Endothelial cell of umbilical vein (primary cell): ENCODE measurements at places on chromosomes 1 and 21. TPM values are rescaled to one million over a fixed set of nuclear protein-coding genes. Genes with fewer than 3 reads are reported as not detected.

Gene FAM167B
- total RNA-seq, result 2.0 and 5.6 TPM in 2 replicates

Gene NASP
- 149 and 157 TPM in 2 replicates for total RNA-seq

Gene NMNAT2
- total RNA-seq, result 0.16 and 0.38 TPM in 2 replicates

Gene MAP3K7CL
- total RNA-seq, result 8.1 and 10.9 TPM in 2 replicates

Gene BTBD8
- 1.5 and 1.7 TPM in 2 replicates for total RNA-seq

Gene MFAP2
- 37.9 and 43.0 TPM in 2 replicates for total RNA-seq

Gene OR14K1
- total RNA-seq, result not detected in 2 replicates

Gene DCDC2B
- not detected in 2 replicates for total RNA-seq

DNA sequence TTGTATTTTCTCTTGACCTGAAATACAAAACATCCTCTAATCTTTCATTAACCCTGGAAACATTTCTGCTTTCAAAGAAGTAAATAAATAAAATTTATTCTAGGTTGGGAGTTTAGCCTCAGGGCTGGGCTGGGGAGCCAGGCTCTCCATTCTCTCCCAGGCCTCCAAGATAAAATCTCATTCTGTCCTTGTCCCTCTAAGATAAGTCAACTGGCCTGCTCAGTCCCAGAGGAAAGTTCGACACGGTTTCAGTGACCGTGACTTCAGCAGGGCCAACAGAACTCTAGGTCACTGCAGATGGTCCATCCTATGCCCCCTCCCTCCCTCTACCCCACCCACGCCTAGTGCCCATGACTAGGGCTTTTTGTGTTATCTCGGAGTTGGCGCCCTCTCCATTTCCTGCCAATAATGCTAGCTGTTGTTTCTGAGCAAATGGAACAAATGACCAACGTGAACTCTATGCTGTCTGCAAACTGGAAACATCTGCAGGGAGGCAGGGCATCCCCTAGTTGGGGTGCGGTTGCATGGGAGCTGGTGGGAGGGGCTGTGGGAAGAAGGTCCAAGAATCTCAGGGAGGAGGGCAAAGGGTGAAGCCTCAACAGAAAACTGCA, 10.1 kb upstream of the ADORA3 start:
- peaks cover 29% of the 10 kb centered on the region for H3K4me1 ChIP-seq
- H3K27me3 ChIP-seq, result no peaks in the 10 kb centered on the region
- no peak overlapping the region for H3K4me3 ChIP-seq

- no peaks in the 10 kb centered on the region for H3K27me3 ChIP-seq
- peak; percentile 84 for DNase-seq
- no peak overlapping the region for H3K4me3 ChIP-seq
- H3K36me3 ChIP-seq, result no peaks in the 10 kb centered on the region
- H3K27ac ChIP-seq, result peak overlapping the region; percentile 66
Observed at GRCh38 chr1:67468066-67468718, 38.0 kb upstream of the SERBP1 start.

DNA sequence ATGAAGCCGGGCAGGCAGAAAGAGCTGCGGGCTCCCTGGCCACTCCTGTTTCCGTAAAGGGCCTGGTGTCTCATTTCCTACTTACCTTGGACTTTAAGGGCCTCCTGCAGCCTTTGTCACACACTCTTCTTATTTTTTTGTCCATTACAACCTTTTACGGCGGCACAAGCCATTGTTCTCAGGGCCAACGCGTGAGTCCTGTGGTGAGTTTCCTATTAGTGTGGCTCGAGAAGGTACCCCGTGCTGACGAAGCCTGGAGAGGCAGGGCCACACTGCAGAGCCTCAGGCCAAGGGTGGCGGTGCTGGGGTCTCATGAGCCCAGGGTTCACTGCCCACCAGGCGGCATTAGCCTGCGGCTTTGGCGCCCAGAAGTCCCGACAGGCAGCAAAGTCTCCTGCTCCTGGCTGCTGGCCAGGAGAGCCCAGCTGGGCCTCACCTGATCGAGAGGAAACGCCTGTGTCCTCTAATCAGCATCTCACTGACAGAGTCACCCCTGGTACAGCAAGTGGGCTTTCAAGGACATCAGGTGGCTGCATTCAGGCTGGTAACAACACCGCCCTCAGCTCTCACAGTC, 62.0 kb downstream of the SIK1 start:
- no peak for DNase-seq
- H3K4me3 ChIP-seq, result no peak overlapping the region
- no peaks in the 10 kb centered on the region for H3K27me3 ChIP-seq
- no peak overlapping the region for H3K27ac ChIP-seq
- H3K36me3 ChIP-seq, result no peaks in the 10 kb centered on the region

DNA sequence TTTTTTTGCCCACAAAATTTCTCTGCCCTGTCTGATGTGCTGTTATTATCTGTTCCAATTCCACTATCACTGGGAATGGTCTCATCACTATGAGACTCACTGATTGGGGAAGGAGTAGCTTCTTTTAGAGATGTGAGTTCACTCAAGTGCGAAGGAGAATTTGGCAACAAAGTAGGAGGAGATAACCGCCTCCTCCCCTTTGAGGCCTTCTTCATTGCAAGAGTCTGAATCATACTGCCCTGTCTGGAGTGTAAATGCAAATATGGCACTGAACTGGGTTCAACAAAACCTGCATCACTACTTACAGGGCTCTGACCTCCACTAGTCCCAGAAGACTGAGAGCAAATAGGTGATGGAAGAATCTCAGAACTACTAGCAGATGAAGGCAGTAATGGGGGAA, 83.4 kb downstream of the ASH1L start:
- no peak overlapping the region for H3K27ac ChIP-seq
- H3K4me1 ChIP-seq, result no peaks in the 10 kb centered on the region
- no peak overlapping the region for H3K4me3 ChIP-seq
- DNase-seq, result no peak
- no peaks in the 10 kb centered on the region for H3K27me3 ChIP-seq

- H3K27ac ChIP-seq, result no peak overlapping the region
- no peaks in the 10 kb centered on the region for H3K27me3 ChIP-seq
- DNase-seq, result no peak
- H3K4me1 ChIP-seq, result no peaks in the 10 kb centered on the region
- peaks cover 3% of the 10 kb centered on the region for H3K36me3 ChIP-seq
Observed at GRCh38 chr1:92367496-92367895, 68.6 kb downstream of the RPAP2 start.

DNA sequence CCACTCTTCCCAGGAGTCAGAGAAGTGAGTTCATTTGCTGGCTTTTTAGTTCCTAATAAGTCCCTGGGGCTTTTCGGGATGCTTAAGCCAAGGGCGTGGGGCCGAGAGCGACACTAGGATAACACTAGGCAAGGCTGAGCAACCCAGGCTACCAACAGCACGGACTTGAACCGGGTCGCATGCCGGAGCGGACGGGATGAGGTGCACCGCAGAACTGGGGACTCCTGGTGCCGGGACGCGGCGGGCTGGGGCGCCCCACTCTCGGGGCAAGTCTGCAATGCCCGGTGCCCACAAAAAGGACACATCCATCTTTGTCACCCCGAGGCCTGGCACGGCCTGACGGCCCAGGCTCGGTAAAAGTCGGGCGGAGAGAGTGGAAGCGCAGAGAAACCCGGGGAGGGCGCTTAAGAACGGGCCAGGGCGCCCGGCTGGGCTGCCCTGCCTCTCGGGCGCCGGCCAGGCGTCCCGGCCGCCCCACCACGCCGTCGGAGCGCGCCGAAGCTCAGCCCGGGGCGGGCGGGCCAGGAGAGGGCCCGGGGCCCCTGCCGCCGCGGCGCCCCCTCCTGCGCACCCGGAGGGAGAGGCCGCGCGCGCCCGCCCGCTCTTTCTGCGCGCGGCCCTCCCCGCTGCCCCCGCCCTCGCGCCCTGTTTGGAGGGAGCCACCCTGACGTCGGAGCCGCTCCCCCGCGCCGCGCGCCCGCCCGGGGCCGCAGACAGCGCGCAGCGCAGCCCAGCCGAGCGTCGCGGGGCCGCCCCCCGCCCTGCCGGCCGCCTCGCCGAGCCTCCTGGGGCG, at the start of gene NBL1:
NBL1 (plus strand) TSS at position 710 of the 793 bp plus-strand sequence. CDS start 10,720 bp downstream, outside the sequence.
- peaks cover 1% of the 10 kb centered on the region for H3K27me3 ChIP-seq
- peak; percentile 54 for DNase-seq
- H3K36me3 ChIP-seq, result no peaks in the 10 kb centered on the region
- H3K27ac ChIP-seq, result no peak within 1 kb of the TSS
- peak within 1 kb of the TSS; percentile 31 for H3K4me3 ChIP-seq

GRCh38 chr21:16794950-16795349, 717.9 kb upstream of the CXADR start:
- H3K36me3 ChIP-seq, result no peaks in the 10 kb centered on the region
- no peak overlapping the region for H3K27ac ChIP-seq
- no peak overlapping the region for H3K4me3 ChIP-seq
- H3K4me1 ChIP-seq, result peaks cover 12% of the 10 kb centered on the region

- H3K27ac ChIP-seq, result no peak overlapping the region
- peak; percentile 69 for DNase-seq
- no peaks in the 10 kb centered on the region for H3K27me3 ChIP-seq
- H3K4me3 ChIP-seq, result no peak overlapping the region
Observed at GRCh38 chr1:179079113-179079761, 2.6 kb upstream of the TOR3A start.

DNA sequence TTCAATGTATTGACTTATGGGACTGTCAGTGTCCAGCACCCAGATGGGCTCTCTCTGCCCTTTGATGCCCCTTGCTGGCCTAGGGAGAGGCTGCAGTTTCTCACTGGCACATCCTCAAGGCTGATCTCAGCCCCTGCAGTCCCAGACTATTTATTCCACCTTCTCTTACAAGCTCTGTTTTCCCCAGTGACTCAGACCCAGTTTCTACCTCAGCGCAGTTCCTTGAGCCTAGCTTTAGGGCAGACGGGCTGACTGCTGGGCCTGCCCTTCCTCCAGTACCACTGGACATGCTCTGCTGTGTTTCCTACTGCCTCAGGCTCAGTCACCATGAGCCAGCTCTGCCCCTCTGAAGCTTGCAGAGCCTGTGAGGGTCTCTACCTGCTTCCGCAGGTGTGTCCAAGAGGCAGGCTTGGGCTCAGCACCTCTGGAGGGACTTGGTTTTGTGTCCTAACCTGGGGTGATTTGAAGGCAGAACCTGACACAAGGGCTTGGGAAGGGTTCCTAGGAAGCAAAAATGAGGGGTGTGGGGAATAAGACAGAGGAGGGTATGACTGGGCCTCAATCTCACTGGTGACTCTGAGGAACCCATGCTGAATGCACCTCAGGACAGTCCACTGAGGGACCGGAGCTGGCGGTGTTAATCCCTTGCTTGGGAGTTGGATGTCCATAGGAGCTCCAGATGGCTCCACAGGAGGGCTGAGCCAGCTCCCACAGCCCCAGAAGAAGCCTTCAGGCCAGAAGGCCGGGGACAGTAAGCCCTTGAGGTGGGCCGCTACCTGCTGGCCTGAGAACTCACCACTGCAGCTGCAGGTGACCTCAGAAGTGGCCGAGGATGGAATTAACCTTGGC, 689.9 kb downstream of the MATN1 start:
- H3K36me3 ChIP-seq, result no peaks in the 10 kb centered on the region
- H3K4me1 ChIP-seq, result no peaks in the 10 kb centered on the region
- no peak for DNase-seq
- no peak overlapping the region for H3K27ac ChIP-seq

GRCh38 chr1:24127134-24127800, 15.3 kb upstream of the MYOM3 start:
- DNase-seq, result no peak
- no peaks in the 10 kb centered on the region for H3K27me3 ChIP-seq
- H3K4me1 ChIP-seq, result no peaks in the 10 kb centered on the region
- H3K36me3 ChIP-seq, result no peaks in the 10 kb centered on the region
- H3K27ac ChIP-seq, result no peak overlapping the region

DNA sequence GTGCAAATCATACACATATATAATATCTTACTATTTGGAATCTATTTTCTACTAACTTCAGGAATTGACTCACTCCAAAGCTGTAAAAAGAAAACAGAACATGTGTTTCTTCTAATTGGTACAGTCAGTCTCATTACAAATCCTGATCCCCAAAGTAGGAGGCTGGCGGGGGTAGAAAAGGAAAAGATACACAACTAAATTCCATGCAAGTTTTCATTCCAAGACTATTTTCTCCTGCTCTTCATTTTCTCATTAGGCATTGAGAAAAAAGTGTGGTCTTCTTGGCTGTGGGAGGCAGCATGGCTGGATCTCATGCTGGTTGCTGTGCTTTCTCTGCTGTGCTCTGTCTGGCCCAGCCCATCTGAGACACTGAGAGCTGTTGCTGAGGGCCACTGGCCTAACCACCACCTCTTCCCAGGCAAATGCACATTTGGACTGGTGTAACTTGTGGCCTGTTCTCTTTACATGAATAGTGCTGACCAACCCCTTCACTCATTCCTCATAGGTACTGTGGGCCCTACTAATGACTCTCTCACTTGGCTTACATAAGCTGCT, 1107.5 kb upstream of the B3GALT2 start:
- no peaks in the 10 kb centered on the region for H3K27me3 ChIP-seq
- H3K4me1 ChIP-seq, result no peaks in the 10 kb centered on the region
- DNase-seq, result no peak
- no peak overlapping the region for H3K4me3 ChIP-seq
- no peaks in the 10 kb centered on the region for H3K36me3 ChIP-seq
- no peak overlapping the region for H3K27ac ChIP-seq
